ENCODE measurements at places on chromosomes 11 and 22.

- DNase-seq: no peak
Measured at GRCh38 chr11:414318-414857, 411 bp downstream of the SIGIRR start.

- no peak for DNase-seq
Measured at GRCh38 chr11:2846056-2846455, 39.5 kb downstream of the CDKN1C start.

- no peak for DNase-seq
Measured at GRCh38 chr11:103904324-103904667, 132.1 kb upstream of the DDI1 start.

DNA sequence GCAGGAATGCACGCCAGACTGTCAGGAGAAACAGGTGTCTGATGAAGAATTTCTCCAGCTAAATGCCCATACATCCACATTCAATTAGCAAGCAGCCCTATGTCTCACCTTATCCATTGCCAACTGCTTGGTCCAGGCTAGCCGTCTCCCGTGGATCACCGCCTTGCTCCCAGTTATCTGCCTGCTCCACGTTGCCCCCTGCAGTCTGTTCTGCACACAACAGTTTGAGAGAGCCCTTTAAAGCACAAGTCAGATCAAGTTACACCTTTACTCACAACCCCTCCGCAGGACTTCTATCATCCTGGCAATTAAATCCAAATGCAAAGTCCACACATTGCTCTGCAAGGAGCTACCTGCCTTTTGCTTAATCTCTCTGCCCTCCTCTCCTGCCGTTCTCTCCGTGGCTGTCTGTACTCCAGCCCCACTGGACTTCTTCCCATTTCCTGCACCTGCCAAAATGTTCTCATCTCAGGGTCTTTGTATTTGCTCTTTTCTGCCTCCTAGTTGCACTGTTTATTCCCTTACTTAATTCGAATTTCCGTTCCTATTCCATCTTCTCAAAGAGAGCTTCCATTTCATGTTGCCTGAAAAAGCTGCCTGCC lies 185.3 kb upstream of the LARGE1 start:
- peak; percentile 43 for DNase-seq

GRCh38 chr11:88590361-88590760 lies 252.8 kb upstream of the CTSC start:
- no peak for DNase-seq

DNA sequence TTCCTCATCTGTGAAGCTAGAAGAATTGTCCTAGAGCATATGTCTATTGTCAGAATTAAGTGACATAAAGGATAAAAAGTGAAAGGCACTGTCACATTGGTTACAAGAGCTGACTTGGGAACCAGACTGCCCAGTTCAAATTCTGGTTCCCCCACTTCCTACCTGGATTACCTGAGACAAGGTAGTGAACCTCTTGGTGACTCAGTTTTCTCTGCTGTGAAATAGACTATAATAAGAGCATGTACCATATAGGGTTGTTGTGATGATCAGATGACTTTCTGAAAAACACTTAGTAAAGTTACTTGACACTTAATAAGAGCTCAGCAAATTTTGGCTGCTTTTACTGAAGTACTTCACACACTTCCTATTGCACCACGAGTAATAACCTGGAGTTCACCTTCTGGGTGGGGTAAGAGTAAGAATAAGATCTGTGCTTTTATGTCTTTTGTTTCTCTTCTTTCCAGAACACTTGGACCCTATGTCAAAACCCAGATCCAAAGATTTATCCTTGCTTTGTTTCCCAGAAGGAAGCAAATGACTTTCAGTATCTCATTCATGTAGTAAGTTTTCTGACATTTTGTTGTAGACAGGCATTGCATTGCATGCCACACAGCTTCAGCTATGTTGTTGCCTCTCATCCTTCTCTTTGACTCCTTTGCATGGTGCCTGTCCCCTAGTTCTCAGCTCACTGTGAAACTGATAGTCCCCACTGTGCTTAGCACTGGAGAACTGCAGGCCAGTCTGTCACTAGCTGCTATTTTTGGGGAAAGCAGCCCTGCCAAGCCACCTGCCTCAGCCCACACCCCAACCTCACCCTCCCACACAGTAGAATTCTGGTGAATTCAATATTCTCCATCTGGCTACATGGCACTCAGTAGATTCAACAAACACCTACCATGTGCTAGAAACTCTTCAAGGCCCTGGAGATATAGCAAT lies 121.8 kb upstream of the POU2AF2 start:
- peak; percentile 48 for DNase-seq

- no peak for DNase-seq
Measured at GRCh38 chr11:130715085-130715876, 201.0 kb downstream of the SNX19 start.

DNA sequence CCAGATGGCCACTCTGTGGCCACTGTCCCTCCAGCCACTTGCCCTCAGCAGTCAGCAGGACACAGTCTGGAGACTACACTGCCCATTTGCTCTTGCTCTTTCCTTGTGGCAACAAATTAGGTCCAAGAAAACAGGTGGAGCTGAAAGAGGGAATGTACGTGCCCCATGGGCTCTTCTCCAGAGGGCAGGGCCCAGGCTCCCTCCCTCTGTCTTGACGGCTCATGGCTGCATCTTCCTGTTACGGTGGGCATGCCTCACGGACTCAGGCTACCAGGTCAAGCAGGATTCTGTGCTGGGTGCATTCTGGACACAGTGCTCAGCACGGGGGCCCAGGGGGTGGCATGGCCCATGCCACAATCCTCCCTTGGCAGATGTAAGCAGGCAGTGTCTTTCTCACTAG lies 71.3 kb downstream of the MED15 start:
- DNase-seq: peak; percentile 69

DNA sequence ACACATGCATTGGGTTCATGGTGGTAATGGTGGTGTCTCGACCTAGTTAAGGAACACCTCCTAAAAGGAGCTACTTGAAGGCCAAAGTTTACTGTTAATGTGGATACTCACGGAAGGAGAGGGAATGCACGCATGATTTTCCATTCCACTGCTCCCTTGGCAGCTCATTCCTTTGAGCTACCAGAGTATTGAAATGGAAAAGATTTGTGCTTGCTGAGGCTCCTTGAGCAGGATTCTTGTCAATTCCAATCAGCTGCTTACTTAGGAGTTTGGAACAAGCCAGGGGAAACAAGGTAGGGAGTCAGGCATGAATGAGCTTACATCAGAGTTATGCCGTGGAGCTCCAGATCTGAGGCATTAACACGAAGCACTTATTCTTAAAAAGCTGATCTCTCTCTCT lies 108.8 kb downstream of the GRIA4 start:
- DNase-seq: peak; percentile 49

GRCh38 chr11:16248248-16248647 lies 108.1 kb downstream of the SOX6 start:
- DNase-seq: no peak

DNA sequence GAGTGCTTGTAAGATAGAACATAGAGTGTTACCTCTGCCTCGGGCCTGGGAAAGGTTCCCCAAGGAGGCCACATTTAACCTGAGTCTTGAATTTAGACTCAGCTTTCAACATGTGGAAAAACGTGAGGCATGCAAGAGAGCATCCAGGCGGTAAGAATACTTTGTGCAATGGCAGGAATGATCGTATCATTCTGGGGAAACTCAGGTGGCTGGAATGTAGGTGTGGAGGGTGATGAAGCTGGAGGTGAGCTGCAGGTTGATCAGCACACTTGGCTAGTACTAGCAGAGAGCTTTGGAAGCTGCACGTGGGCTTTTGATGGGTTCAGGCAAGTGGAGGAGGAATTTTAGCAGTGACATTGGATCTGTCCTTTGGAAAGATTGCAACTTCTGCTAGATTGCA lies 270.3 kb upstream of the RAG2 start:
- no peak for DNase-seq

DNA sequence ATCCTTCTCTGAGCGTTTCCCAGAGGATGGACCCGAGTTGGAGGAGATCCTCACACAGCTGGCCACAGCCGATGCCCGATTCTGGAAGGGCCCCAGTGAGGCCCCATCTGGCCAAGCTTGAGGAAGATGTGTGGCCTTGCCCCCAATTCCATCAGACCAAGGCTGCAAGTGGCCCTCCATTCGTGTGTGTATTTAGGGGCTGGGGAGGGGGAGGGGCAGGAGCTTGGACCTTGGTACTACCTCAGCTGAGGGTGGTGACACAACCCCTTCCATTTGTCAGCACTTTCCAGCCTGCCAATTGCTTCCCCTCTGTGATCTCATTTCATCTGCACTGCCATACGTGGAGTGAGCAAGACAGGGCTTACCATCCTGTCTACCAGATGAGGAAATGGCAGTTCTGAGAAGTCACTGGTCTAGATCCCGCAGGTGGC lies 1.3 kb upstream of the BBS1 start:
- DNase-seq: no peak

- no peak for DNase-seq
Measured at GRCh38 chr11:20038972-20039371, 121.3 kb downstream of the DBX1 start.

GRCh38 chr11:125618383-125618782 lies 6.6 kb upstream of the CHEK1 start:
- DNase-seq: no peak

- DNase-seq: no peak
Measured at GRCh38 chr11:65213322-65214211, 31.8 kb downstream of the CAPN1 start.

DNA sequence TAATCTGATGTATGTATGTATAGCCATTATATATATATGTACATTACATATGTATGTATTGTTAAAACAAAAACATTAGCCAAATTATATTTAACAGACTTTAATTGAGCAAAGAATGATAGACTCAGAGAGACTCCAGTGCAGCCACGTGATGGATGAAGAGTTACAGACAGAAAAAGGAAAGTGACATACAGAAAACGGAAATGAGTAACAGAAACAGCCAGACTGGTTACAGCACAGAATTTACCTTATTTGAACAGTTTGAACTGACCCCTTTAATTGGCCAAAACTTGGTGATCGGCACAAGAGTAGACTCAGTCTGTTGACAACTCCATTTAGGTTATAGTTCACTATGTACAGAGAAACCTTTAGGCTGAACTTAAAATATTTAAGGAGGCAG lies 35.0 kb downstream of the CHORDC1 start:
- no peak for DNase-seq

DNA sequence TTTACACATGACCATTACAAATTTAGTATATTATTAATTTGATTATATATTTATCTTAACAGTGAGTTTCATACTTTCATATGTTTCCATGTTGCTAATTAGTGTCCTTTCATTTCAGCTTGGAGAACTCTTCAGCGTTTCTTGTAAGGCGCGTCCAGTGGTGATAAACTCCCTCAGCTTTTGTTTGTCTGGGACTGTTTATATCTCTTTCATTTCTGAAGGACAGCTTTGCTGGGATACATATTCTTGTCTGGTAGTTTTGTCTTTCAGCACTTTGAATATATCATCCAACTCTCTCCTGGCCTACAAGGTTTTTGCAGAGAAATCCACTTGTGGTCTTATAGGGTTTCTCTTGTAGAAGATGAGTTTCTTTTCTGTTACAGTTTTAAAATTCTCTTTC lies 12.4 kb downstream of the BIRC2 start:
- DNase-seq: no peak

- no peak for DNase-seq
Measured at GRCh38 chr11:19738124-19738523, 25.5 kb downstream of the NAV2 start.

DNA sequence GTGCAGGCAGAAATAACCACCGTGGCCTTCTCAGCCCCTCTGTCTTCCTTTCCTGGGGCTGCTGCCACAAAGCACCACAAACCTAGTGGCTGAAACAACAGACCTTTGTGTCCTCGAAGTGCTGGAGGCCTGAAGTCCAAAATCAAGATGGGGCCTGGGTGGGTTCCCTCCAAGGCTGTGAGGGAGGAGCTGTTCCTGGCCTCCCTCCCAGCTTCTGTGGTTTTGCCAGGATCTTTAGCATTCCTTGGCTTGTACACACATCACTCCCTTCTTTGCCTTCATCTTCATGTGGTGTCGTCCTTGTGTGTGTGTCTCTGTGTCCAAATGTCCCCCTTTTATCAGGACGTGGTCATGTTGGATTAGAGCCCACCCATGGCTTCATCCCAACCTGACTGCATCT lies 29.0 kb upstream of the PARVG start:
- DNase-seq: no peak

DNA sequence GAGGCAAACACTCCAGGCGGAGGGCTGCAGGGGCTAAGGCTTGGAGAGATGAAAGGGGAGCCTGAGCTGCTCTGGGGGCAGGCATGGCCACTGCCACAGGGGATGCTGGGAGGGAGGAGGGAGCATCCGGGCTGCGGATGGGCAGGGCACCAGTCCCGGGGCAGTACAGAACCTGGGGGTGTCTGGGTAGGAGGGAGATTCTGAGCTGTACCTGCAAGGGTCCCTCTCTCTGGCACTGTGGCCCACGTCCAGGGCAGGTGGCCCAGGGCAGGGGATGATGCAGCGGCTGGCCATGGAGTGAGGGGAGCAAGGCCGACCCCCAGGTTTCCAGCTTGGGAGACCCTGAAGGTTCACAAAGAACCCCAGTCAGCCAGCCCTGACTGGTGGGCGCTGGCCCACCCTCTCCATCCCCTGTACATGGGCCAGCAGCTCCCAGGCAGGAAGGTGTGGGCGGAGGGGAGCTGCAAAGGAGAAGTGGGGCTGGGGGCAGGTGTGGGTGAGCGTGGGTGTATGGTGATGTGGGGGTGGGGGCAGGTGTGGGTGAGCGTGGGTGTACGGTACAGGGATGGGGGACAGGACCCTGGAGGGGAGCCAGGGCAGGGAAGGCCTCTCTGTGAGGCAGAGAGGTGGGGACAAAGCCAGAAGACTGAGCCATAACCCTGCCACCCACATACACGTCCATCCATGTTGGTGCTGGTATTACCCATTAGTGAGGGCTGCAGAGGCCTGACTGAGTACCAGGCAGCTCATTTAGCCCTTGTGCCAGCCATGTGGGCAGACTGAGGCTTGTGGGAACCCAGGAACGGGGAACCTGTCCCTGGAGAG lies 2.2 kb upstream of the TNFRSF13C start:
- DNase-seq: no peak

GRCh38 chr11:55726715-55727324 lies 46.4 kb upstream of the OR5D13 start:
- no peak for DNase-seq

DNA sequence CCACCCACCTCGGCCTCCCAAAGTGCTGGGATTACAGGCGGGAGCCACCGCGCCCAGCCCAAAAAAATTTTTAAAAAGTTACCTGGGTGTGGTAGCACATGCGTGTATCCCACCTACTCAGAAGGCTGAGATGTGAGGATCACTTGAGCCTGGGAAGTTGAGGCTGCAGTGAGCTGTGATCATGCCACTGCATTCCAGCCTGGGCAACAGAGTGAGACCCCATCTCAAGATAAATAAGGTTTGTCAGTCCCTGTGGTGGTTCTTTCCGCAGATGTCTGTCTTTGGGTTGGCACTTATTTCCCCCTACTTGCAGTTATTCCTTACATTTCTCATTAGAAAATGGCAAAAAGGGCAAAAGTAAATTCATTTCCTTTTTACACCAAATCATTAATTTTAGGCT lies 8.0 kb downstream of the MARK2 start:
- DNase-seq: no peak

- DNase-seq: no peak
Measured at GRCh38 chr22:42001121-42001520, 2.5 kb downstream of the WBP2NL start.

GRCh38 chr11:1882265-1883238 lies 9.1 kb downstream of the PRR33 start:
- peak; percentile 52 for DNase-seq

- no peak for DNase-seq
Measured at GRCh38 chr22:42562279-42562678, 8.5 kb downstream of the SERHL2 start.

GRCh38 chr11:68993546-68993945 lies 12.8 kb upstream of the MRGPRD start:
- DNase-seq: no peak
